ENCODE measurements at places on chromosomes 3 and 15.

DNA sequence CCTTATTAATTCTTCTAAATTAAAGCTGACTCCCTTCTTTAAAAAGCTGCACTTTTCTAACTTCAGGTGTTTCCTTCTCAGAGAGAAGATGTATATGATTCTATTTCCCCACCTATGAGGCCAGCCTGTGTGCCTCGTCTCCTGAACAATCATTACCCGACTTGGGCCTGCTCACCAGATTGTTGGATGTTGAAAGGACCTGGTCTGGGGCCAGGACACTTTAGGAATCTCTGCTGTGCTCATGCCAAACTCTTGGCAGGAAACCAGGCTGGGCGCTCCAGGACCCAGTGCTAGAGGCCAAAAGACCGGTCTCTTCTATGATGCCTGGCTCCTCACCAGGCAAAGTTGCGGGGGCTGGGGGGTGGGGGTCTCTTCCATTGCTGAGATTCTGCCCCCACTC is 16.9 kb upstream of the LRRC31 start:
- DNase-seq = peak; percentile 31

- DNase-seq = peak; percentile 94
Measured at GRCh38 chr15:99253381-99254090, 2.3 kb downstream of the LRRC28 start.

GRCh38 chr3:169615833-169616232 is 47.7 kb downstream of the MECOM start:
- DNase-seq = no peak

DNA sequence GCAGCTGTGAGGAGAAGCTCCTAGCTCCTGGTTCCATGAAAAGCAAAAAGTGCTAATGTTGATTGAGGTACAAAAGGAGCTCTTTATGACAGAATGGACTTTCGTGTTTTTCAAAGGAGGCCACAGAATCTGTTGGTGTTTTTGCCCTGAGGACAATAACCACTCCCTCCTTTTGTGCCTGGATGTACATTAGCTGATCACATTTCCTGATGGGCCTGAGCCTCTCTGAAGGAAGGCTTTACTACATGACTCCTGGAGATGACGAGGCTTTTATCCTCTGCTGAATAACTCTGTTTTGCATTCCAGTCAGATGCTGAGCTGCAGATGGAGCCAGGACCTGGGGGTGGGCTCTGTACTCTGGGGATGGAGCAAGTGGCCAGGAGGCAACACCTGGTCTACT is 301.9 kb downstream of the CACNA2D3 start:
- no peak for DNase-seq

DNA sequence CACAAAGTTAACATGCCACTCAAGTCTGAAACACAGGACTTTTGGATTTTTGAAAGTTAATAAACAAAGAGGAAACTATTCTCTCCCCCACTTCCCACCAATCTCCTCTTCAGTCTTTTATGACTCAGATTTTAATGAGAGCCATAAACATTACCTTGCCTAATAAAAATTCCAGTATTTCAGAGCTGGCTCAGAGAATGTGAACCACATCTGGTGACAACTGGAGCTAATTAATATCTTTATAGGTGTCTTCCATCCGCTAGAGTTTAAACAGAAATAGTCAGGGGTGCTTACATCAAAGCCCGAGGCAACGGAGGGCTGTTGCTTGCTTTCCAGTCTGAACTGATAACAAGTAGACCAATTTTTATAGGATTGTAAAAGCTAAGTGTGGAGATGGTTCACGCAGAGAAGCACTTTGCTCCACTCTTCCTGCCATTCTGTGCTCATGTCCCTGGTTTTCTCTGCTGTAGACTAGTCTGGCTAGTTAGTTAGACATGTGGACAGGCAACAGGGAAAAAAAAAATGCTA is 363.6 kb downstream of the NR2F2 start:
- DNase-seq = no peak

GRCh38 chr3:131326307-131326706 is 55.3 kb upstream of the NUDT16 start:
- DNase-seq = peak; percentile 49

- DNase-seq = peak; percentile 19
Measured at GRCh38 chr3:150639262-150639661, 36.1 kb downstream of the SELENOT start.

- peak; percentile 76 for DNase-seq
Measured at GRCh38 chr15:79595995-79596622, 164.0 kb downstream of the MINAR1 start.

DNA sequence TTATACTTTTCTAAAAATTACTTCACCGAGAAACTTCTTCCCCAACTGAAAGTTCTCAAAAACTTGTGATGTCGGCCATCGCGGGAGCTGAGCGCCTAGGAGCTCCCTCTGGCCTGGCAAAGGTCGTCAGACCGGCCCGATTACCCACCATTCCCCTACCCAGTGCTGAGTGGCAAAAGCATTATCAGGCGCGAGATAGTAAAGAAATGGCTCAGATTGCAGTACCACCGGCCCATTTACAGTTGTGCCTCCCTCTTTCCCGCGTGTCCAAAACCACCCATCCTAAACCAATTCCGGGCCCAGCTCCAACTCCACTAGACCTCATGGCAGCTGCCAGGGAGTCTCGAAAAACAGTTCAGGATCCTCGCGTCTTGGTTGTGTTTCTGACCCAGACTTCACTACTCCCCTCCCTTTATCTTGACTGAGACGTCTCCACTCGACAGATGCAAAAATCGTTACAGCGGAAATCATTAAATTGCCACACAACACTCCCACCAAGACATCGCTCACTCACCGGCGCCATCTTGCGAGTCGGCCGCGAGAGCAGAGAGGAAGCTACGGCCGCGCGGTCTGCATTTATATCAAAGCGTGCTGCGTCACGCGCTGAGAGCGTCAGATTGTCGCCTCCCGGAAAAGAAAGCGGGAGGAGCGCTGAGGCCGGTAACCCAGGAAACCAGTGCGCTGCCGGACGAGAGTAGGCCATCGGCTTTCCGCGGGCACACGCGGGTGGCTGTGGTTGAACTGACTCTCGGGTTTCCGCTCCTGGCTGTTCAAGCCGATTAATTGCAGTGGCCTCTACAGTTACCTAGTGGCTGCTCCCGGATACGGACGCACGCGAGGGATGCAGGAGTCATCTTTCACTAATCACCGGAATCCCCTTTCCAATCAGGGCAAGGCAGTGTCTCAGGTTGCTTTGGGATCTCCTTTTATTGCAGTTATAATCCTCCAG is at the start of gene RPL22L1:
RPL22L1 (minus strand) TSS at position 551 of the 949 bp plus-strand sequence; CDS start at position 523, 28 bp downstream.
- DNase-seq = peak; percentile 98

- DNase-seq = no peak
Measured at GRCh38 chr15:59180945-59181600, 25.6 kb upstream of the LDHAL6B start.

GRCh38 chr15:51062736-51063135 is 32.0 kb downstream of the TNFAIP8L3 start:
- DNase-seq = no peak

DNA sequence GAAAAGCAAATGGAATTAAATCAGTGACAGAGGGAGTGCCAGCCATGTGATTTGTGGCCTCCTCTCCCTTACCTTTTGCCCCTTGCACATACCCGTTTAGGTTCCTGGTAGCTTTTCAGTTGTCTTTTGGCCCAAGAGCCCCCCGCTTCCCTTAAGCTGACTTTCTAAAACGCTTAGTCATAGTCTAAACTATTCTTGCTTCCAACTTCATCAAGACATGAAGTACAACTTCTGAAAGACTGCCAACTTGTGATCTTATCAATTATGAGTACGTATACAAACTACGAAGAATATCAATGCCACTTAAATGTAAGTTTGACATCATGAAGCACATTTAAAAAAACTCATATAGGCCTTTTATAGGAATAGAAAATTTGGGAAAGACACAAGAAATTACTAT is 61.9 kb downstream of the EIF3J start:
- no peak for DNase-seq

DNA sequence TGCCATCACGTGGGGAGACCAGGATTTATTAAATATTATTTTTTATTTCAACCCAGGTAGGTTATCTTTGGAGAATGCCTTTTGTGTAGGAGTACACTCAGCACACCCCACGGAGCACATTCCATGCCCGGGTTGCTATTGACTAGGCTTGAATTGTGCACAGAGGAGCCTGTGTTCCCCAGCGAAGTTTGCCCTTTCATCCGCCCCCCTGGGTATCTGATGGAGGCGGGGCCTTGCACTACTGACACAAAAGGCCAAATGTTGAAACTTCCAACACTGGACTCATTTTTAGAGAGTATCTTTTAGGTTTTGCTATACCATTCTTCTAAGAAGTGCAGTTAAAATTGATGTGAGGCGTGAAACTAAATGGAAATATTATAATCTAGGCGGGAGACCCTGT is 39.3 kb upstream of the PPP4R2 start:
- DNase-seq = peak; percentile 13

DNA sequence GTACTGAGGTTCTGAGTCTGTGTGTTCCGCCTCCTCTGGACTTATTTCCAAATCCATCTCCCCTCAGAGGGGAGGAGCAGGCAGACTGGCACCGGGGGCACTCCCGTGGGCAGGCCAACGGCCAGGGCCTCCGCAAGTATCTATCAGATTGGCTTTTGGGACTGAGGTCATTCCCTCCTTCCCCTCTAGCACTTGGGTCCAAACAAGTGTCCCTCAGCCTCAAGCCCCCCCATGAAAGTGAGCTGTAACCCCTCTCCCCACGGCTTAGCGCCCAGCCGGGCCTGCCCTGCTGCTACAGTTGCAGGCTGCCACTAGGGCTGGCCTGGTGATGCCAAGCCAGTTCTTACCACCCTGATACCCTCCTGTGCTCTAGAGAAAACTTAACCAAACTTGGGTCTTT is 17.4 kb downstream of the ITGA11 start:
- DNase-seq = no peak

GRCh38 chr3:124837730-124838186 is 49.4 kb downstream of the ITGB5 start:
- peak; percentile 95 for DNase-seq

GRCh38 chr15:77688693-77689092 is 56.0 kb upstream of the LINGO1 start:
- DNase-seq = no peak

- DNase-seq = no peak
Measured at GRCh38 chr3:185402561-185402960, 39.6 kb downstream of the MAP3K13 start.

DNA sequence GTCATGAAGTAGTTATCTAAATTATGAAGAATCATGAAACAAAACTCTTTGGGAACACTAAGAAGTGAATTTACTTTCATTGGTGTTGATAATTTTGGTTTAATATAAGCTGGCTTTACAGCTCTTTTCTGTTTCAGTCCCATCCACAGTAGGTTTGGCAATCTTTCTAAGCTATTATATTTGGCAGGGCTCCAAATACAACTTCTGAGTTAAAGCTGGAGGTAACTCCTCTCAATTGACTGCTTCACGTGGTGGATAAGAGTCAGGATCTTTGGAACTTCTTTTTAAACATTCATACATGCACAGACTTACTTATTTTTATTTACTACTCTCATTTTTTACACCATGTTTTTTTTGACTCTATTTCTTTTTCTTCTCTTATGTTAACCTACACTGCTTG is 106.5 kb upstream of the EPHA3 start:
- DNase-seq = no peak

DNA sequence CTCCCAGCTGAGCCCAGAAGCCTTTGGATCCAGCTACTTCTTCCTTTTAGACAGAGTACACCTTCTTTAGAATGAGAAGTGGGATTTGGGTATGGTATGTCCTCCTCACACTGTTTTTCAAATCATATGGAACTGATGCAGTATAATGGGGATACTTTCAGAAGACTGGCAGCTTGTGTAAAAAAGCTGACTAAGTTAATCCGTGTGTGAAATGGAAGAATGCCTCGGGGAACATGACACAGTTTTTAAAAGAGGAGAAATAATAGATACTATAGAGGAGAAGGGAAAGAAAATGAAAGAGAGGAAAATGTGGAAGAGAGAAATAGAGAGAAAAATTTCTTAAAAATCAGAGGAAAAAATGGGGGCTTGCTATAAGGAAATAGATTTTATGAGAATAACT is 47.7 kb downstream of the TUSC7 start:
- no peak for DNase-seq

DNA sequence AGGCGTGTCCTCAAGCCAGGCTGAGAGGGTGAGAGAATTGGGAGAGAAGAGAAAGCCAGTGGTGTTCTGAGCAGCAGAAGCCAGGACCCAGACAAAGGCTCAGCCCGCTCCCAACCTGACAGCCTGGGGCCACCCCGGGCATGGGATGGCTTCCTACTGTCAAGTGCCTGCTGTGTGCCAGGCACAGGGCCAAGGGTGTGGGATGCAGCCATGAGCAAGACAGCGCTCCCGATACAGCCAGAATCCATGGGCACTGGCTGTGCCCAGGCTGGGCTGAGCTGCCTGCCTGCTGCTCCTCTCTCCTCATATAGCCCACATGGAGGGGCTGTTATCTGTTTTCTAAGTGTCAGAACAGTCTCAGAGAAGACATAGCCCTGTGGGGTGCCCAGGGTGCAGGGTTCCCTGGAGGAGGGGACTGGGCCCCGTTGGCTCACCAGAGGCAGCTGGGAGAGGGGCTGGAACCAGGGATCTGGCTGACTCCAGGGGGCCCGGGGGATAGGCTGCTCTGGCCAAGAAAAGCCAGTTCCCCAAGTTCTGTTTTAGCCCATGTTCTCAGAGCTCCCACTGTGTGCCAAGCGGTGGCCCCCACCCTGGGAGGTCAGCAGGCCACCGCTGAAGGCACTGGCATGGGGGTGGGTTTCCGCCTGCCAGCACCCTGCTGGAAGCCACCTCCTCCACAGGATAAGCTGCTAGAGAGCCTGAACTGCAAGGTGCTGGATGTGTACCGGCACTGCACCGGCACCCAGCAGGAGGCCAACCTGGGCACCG is 39.0 kb downstream of the CFAP100 start:
- DNase-seq = no peak

- DNase-seq = no peak
Measured at GRCh38 chr3:47002171-47003055, 22.9 kb downstream of the NBEAL2 start.

DNA sequence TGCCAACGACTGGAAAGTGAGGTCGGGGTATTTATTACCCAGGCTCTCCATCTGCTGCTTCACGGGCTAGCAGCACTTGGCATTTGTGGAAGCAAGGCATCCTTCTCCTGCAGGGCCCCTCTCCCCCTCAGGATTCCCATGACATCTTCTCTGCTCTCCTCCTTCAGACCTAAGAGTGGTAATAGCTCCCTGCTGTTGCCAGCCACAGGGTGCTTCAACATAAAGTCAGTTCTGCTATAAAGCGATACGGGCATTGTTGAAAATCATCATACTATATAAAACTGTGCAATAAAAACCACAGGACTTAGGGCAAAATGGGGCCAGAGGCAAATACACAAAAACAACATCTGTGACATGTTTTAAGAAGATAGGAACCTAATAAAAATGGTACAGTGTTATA is 391.8 kb upstream of the ADAMTS9 start:
- DNase-seq = no peak

- peak; percentile 98 for DNase-seq
Measured at GRCh38 chr3:111803123-111803593, 55.9 kb upstream of the PHLDB2 start.

DNA sequence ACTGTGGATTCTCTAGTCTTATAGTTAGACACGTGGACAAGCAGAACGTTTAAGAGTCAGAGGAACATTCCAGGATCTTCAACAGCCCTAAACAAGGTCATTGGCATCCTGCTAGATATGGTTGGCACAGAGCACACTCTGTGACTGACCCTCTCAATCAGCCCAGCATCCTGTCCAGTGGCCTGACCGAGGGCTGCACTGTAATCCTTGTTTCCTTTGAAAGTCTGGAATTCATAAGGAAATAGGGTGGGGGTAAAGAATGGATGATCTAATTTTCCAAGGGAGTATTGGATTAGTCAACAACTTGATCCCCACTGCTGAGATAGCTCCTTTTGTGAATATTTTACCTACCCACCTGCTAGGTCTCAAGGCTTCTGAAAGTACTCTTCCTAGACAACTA is 94.5 kb upstream of the DLG1 start:
- DNase-seq = no peak
